ENCODE measurements at places on chromosomes 3 and 15.
A peak's percentile ranks its signal among the peaks of the same experiment; 100 is the strongest.

DNA sequence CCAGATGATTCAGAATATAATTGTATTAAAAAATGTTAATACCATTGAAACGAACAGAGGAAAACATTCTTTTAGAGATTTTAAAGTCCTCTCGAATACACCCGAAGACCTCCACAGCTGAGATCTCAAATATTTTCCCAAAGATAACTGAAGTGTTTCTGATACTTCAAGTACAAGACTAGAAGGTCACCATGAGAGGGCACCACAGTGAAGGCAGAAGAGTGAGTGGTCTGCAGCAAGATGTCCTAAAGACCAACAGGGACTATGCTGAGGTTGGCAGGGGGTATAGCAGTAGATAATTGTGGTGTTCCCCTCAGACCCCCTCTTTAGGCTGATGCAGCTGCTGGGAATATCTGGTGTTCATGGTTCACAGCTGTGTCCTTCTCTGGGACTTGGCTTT is 156.5 kb downstream of the PDCD6IP start:
- DNase-seq = no peak

DNA sequence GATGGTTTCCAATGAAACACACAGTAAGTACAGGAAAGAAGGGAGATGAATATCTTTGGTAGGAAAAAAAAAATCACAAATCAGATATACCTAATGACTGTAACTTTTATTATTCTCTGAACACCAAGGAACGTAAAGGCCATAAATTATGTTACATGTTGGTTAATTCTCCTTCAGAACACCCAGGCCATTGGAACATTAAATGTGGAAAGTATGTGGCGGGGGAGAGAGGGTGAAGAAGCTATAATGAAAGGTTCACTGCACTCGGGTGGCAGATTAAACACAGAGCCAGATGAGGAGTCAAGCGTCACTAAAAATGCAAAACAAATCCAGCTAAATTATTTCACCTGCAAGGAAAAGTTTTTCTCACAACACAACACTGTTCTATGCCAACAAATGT is 193.8 kb downstream of the FHIT start:
- DNase-seq = no peak

GRCh38 chr15:85047271-85047948 is 65.8 kb downstream of the PDE8A start:
- DNase-seq = no peak

DNA sequence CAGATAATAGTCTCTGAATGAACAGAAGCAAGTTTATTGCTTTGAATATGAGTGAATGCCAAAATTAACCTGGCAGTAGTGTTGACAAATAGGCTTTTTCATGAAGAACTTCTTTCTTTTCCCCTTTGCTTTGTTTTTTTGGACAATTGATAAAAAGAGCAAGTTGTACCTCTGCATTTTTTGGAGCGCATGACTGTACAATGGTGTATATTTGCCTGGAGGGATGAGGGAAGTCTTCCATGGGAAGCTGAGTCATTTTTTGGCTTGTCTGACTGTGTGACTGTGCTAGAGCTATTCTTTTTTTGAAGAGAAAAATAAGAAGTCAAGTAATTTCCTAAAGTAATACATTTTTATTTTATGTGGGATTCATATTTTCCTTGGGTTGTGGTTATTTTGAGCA is 186.9 kb downstream of the KLHL25 start:
- no peak for DNase-seq

- no peak for DNase-seq
Observed at GRCh38 chr3:64354221-64354620, 129.0 kb upstream of the PRICKLE2 start.

- no peak for DNase-seq
Observed at GRCh38 chr15:77855871-77856270, 221.6 kb downstream of the TBC1D2B start.

DNA sequence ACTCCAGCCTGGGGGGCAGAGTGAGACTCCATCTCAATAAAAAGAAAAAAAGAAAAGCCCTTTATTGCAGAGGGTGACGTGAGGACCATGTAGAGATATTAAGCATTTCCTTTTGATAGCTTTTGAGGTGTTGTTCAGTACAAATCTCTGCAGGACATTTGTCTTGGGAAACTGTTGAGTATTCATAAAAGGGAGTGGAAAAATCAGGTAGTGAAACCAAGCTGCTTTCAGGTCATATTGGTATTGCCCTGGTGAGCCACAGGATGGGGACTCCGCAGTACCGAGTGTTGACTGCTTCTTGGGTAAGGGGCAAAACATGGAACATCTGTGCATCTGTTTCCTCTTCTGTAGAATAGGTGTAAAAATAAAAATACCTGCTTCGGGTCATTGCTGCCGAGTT is 9.9 kb downstream of the ITPR1 start:
- DNase-seq = no peak

- no peak for DNase-seq
Observed at GRCh38 chr3:27713435-27714145, 8.5 kb downstream of the EOMES start.

GRCh38 chr15:31340592-31340991 is 14.0 kb downstream of the KLF13 start:
- DNase-seq = no peak

- DNase-seq = no peak
Observed at GRCh38 chr3:194235160-194235559, 99.2 kb downstream of the HES1 start.

GRCh38 chr3:13282986-13283876 is 136.9 kb downstream of the NUP210 start:
- DNase-seq = no peak

GRCh38 chr3:50078622-50079021 is 10.1 kb upstream of the RBM5 start:
- DNase-seq = no peak

GRCh38 chr3:31077021-31077601 is 182.7 kb upstream of the GADL1 start:
- no peak for DNase-seq

DNA sequence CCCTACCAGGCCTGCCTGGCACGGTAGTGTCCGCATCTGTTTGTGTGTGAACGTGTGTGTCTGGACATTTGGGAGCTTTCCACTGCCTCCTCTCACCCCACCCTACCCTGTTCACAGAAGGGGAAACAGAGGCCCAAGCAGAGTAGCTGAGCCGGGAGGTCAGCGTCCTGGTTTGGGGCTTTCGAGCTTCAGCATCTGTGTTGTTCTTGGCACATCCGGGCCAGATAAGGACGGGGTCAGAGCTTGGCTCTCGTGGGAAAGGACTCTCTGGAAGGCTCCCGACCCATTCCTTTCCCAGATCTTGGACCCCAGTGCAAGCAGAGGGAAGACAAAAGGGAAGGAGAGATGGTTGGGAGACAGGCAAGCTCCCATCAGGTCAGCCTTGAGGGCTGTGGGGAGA is 6.3 kb upstream of the PTH1R start:
- DNase-seq = no peak

DNA sequence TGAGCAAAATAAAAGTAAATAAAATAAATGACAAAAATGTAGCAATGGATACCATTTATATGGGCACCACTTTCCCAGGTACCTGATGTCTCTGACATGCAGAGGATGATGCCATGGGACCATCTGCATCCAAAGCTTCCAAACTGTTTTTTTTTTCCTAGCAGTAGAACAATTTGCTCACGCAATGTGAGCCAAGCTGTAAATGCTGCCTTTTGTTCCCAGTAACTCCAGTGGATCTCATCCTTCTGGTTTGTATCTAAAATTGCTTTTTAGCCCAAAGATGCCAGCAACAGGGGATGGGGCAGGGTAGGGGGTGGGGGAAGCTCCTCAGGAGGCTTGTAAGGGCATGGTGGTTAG is 32.7 kb downstream of the SLC12A8 start:
- DNase-seq = no peak

DNA sequence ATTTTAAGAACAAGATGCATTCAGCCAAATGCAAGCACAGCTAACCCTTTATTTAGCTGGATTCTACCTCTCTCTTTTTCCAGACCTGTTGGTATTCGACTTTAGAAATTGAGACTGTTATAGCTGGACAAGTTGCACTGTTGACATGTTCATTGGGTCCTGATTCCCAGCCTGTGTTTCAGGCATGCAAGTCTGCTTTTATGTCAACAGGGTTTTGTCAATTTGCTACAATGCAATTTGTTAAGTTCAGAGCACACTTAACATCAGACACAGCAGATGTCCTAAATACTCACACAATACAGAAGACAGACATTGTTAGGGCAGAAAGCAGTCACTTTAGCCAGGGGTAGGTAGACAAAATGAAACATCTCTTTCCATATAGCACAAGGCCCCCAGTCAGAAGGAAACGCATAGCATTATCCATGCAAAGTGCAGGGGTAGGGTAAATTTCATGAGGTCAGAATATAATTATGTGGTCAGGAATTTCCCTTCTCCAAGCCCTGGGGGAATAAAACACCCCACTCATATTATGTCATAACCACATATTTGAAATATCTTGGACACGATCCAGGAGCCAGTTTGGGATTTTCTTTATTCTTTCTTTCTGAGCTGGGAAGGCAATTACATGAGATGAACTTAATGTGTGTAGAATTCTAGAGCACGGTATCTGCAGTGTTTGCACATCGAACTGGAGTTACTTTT is 504.1 kb downstream of the NTRK3 start:
- DNase-seq = no peak

DNA sequence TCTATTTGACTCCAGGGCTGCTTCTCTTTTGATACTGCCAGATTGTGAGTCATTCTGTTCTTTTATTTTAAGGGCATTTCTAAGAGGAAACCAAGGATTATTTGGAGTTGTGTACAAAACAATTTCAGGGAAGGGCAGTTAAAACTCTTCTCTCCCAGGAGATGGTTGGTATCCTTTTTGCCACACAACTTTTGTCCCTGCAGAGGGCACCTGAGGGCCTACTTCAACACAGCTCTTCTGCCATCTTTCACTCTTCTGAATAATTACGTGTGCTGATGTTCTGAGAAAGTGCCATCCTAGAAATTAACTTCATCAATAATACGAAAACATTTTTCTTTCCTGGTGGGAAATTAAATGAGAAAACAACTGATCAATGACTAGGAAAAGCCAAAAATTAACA is 75.7 kb upstream of the GADL1 start:
- DNase-seq = no peak

DNA sequence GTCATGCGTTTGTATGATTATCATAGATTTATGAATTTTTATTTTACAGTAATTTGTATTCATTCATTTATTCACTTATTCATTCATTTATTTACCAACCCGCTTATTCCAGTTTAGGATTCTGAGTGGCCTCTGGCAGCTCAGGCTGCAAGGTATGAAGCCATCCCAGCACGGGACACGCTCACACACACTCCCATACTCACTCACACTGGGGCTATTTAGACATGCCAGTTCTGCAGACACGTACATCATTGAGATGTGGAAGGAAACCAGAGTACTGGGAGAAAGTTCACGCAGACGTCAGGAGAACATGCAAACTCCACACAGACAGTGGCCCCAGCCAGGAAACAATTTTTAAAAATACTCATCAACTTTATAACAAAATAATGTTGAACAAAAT is 5.1 kb downstream of the CDIN1 start:
- no peak for DNase-seq

- no peak for DNase-seq
Observed at GRCh38 chr3:78926523-78926922, 841.3 kb downstream of the ROBO1 start.

GRCh38 chr15:25947323-25948314 is 84.5 kb upstream of the ATP10A start:
- no peak for DNase-seq

GRCh38 chr3:123380261-123380660 is 68.6 kb downstream of the ADCY5 start:
- DNase-seq = no peak

DNA sequence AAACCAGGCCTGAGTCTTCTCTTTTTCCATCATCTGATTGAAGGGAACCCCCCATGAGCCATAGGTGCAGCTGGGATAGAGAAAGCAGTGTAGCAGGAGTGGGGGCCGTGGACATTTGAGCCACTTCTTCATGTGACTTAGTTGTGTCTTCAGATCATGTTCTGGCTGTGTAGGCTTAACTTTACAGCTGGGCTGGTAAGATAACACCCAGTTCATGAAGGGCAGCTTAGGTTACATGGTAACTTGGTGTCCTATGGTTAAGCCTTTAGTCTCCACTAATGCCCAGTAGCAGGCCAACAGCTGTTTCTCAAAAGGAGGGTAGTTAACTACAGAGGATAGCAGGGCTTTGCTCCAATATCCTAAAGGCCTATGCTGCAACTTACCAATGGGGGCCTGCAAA is 11.4 kb upstream of the SNRPN start:
- no peak for DNase-seq

DNA sequence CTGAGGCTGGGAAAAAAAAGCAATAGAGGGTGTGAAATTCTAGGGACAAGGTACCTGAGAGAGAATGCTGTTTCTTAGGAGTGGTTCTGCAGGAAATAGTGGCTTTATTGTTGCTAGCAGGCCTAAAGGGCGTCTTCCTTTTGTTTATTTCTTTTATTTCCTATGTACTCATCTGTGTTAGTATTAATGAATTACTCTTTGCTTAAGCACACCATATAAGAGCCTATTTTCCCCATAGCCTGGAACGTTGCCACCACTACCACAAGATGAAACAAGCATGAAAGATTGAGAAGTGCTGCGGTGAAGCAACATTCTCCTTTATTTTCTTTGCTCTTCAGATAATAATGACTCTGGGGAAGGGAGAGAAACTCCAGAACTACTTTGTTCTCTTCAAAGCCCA is 21.3 kb upstream of the GOLIM4 start:
- no peak for DNase-seq

- no peak for DNase-seq
Observed at GRCh38 chr3:186187401-186188275, 78.7 kb upstream of the ETV5 start.

DNA sequence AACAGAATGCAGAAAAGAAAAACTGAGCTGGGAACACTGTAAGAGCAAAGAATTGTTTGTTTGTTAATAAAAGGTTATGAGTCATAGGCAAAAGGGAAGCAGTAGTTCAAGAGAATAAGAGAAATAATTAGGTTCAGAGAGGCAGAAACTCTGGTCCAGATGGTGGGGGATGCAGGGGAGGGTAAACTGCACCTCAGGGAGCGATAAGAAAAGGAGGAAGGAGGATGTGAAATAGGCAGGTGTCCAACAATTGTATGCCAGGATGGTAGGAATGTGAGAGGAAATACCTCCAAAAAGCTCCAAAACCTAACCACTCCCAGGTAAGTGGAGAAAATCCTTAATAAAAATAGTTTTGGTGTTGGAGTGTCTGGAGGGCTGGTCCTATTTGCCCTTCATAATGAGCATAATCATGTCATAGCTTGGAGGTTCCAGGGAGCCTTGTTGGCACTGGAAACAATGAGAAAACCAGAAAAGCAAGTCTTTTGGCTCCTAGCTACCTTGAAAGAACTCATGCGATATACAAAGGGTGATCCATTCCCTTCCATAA is 405.4 kb upstream of the TBL1XR1 start:
- DNase-seq = no peak

- DNase-seq = no peak
Observed at GRCh38 chr3:195705081-195705991, 15.4 kb upstream of the MUC20 start.

- DNase-seq = peak; percentile 72
Observed at GRCh38 chr15:41115652-41116115, 396 bp downstream of the INO80 start.

Data from mucosa of descending colon (tissue), 3 donors.